Stimulated activated CD4-positive, alpha-beta T cell treated with anti-CD3 and anti-CD28 coated beads, Interleukin-1b, Interleukin-23, amount 100 ng/mL, for 48 hours (primary cell): ENCODE measurements at places on chromosomes 5 and 9.
A peak's percentile ranks its signal among the peaks of the same experiment; 100 is the strongest.

DNA sequence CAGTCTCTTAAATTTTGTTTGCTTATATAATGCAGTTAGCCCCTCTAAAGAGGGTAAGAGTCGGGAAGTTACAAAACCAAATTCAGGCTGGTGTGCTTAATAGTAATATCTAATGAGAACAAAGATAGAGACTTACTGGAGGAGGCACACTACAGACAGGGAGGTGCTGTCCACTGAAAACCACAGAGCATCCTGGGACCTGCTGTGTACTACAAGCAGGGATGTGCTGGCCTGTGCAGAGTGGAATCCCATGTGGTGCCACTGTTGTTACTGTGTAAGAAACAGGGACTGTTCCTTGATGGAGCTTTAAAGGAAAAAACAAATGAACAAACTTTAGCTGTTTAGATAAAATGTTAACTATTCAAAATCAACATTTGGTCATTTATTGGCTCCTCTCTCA, 42.4 kb downstream of the RNF38 start:
- DNase-seq: no peak

GRCh38 chr5:38289457-38289856, 31.1 kb downstream of the EGFLAM start:
- no peak for DNase-seq

DNA sequence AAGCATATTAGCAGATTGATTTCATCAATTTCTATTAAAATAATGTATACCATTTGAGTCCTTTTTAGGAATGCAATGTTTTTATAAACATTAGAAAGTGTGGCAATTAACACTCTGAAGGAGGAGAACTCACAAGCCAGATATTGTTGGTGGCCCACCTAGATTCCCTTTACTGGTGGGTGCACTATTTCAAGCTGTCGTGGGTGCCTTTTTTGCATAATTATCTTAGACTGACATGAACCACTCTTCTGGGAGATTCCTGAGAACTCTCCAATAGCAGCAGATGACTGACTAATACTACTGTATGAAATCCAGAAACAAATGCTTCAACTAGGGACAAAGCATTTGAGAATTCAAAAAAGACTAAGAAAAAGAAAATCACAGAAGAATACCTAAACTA, 526.0 kb downstream of the CDH18 start:
- DNase-seq: no peak

DNA sequence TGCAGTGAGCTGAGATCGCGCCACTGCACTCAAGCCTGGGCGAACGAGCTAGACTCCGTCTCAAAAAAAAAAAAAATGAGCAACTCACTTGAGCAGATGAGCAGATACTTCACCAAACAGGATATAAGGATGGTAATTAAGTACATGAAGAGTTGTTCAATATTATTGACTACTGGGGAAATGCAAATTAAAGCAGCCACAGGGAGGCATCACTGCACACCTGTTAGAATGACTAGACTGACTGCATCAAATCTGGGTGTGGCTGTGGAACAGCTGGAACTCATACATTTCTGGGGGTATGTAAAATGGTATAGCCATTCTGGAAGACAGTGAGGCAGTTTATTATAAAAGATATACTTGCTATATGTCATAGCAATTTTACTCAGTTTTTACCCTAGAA, 93.0 kb downstream of the WNK2 start:
- no peak for DNase-seq

DNA sequence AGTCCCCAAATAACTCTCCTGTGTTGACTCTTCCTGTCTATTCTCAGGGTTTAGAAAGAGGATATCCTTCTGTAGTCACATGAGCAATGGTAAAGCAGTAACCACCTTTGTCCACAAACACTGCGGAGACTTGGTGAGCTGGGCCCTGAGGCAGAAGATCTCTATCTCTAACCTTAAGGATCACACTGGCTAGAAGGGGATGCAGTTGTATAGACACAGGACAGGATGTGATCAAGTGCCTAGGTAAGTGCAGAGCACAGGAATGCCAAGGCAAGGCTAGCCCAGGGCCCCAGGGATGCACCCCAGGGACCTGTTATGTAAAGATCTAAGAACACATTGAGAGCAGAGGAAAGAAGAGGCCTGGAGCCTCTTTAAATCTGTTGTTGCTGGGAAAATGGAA, 610.5 kb downstream of the IRX1 start:
- DNase-seq: no peak

GRCh38 chr9:132669319-132669697, 475 bp downstream of the DDX31 start:
- no peak for DNase-seq

DNA sequence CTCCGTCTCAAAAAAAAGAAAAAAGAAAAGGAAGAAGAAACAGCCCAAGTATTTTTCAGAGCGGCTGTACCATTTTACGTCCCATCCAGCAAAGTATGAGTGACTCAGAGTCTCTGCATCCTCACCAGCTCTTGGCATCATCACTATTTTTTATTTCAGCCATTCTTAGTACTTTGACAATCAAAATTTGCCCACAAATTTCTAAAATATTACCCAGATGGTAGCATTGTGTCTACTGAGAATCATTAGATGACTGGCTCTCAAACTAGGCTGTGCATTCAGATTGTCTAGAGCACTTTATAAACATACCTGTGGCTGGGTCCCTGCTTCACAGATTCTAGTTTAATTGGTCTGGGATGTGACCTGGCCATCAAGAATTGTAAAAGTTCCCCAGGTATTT, 21.6 kb upstream of the MELK start:
- no peak for DNase-seq

DNA sequence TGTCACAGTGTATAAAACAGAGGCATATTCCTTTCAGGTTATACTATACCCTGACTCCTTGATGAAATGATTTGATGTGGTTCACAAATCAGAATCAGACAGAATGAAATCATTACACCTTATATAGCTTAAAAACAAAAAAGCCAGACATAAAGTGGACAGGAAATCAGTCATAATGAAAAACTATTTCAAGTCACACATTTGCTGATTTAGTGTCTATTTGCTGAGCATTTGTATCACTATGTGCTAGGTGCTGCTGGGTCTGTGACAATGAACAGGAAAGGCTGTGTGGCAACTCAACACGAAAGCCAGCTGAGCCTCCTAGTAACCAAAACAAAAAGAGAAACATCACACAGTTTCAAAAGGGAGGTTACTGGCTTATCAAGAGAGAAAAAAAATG, 194.0 kb downstream of the EFNA5 start:
- peak; percentile 8 for DNase-seq

- DNase-seq: no peak
These were observed 1819.8 kb downstream of the MAT2B start for GRCh38 chr5:165325221-165325620.

DNA sequence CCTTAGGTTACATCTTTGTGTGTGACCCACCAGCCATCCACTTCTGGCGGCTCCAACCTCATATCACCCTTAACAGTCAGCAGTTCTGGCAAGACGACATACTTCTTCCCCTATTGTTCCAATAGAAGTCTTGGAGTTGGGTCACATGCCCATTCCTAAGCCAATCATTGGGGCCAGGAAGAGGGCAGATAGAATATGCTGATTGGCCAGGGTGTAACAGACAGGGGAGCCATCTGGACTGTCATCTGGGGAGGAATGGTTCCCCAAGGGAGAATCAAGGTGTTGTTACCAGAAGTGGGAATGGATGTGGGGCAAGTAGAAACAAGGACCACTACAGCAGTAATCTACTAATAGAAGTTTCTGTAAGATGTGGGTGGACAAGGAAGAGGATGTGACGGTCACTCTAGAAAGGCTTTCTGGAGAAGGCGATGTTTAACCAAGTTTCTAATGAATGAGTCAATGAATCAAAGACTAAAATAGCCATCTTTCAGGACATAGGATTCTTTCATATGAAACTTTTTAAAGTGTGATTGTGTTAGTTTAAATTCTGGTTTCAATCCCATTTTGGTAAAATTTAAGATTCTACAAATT, 200.4 kb downstream of the ARHGAP26 start:
- no peak for DNase-seq
